ENCODE measurements at places on chromosomes 3 and 15. TPM values are rescaled to one million over a fixed set of nuclear protein-coding genes. Genes with fewer than 3 reads are reported as not detected.
A peak's percentile ranks its signal among the peaks of the same experiment; 100 is the strongest.

GRCh38 chr3:71563827-71564226 lies 19.7 kb downstream of the FOXP1 start:
- H3K27me3 ChIP-seq: no peaks in the 10 kb centered on the region
- no peak overlapping the region for H3K4me3 ChIP-seq
- H3K27ac ChIP-seq: no peak overlapping the region
- no peaks in the 10 kb centered on the region for H3K36me3 ChIP-seq
- no peak for DNase-seq

GRCh38 chr3:57756528-57757401 lies 656 bp downstream of the SLMAP start:
- H3K4me3 ChIP-seq: peak overlapping the region; percentile 98
- DNase-seq: peak; percentile 24
- peak overlapping the region; percentile 97 for H3K27ac ChIP-seq
- H3K27me3 ChIP-seq: peaks cover 6% of the 10 kb centered on the region
- peaks cover 39% of the 10 kb centered on the region for H3K4me1 ChIP-seq

Gene GHSR
- total RNA-seq: not detected

Gene RBP2
- total RNA-seq: not detected

Gene FANCD2
- total RNA-seq: 64.2 TPM

GRCh38 chr3:172627057-172627809 lies 83.6 kb downstream of the NCEH1 start:
- peaks cover 2% of the 10 kb centered on the region for H3K27me3 ChIP-seq
- no peaks in the 10 kb centered on the region for H3K36me3 ChIP-seq
- peaks cover 20% of the 10 kb centered on the region for H3K4me1 ChIP-seq
- H3K4me3 ChIP-seq: no peak overlapping the region

DNA sequence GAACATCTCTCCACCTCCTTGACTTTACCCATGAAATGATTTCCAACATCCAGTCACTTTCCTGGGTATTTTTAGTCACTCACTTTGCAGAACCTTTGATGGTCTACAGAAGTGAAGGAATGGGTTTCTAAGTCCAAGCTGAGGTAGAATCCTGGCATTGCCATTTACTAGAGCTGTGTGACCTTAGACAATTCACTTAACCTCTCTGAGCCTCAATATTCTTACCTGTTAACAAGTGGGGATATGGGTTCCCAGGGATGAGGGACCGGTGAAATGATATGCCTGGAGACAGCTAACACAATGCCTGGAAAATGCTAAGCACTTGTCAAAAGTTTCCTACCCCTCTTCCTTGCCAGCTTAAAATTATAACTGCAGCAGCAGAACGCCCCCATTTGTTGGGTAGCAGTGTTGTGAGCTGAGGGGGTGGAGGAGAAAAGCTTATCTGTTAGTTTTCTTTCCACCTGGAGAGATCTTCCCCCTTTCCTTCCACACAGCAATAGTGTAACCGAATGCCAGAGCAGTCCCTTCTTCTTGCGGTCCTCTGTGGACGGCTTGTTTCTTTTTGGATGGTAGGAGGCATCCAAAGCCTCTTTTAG lies 319.2 kb upstream of the LRRFIP2 start:
- no peak overlapping the region for H3K27ac ChIP-seq
- peaks cover 4% of the 10 kb centered on the region for H3K27me3 ChIP-seq
- peaks cover 8% of the 10 kb centered on the region for H3K4me1 ChIP-seq
- H3K36me3 ChIP-seq: no peaks in the 10 kb centered on the region
- H3K4me3 ChIP-seq: no peak overlapping the region
- DNase-seq: no peak

Gene ABHD14A
- total RNA-seq: 12.8 TPM

Gene HSPBAP1
- 8.1 TPM for total RNA-seq

DNA sequence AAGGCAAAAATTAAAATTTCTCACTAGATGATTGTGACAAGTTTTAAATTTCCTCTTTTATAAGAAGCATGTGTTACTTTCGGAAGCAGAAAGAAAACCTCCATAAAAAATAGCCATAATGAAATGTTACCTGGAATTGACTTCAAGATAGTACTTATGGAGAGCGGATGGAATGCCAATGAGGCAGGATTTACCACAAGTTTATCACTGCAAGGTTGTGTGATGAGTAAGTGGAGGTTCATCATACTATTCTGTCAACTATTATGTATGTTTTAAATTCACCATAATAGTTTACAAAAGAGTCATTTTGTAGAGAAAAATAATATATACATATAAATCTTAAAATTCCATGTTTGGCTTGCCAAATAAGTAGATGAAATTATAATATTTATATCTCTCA lies 230.3 kb downstream of the SCAPER start:
- no peak overlapping the region for H3K4me3 ChIP-seq
- no peak overlapping the region for H3K27ac ChIP-seq
- no peaks in the 10 kb centered on the region for H3K4me1 ChIP-seq
- no peak for DNase-seq
- H3K36me3 ChIP-seq: peaks cover 2% of the 10 kb centered on the region

DNA sequence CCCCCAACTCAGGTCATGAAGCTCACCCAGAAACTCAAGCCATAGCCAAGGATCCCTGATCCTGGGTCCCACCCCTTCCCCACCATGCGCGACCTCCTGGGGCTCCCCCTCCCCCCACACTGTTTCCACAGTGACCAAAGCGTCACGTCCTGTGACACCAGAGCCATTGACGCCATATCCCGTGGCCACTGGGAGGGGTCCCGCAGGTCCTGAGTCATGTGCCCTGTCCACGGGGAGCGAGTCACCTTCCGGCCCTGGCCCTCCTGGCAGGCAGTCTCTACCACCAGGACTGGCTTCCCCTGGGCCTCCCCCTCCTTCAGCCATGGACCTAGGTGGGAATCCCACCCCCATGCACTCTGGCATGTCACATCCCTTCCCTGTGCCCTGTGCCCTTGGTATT lies 15.6 kb downstream of the SEMA3F start:
- no peak for DNase-seq
- no peaks in the 10 kb centered on the region for H3K4me1 ChIP-seq
- no peak overlapping the region for H3K4me3 ChIP-seq
- H3K27me3 ChIP-seq: peaks cover 4% of the 10 kb centered on the region
- no peaks in the 10 kb centered on the region for H3K36me3 ChIP-seq

Gene SERPINI1
- total RNA-seq: 0.71 TPM

Gene SHC4
- 26.4 TPM for total RNA-seq

Gene UACA
- total RNA-seq: 1.2 TPM

- DNase-seq: no peak
- H3K27me3 ChIP-seq: peaks cover 2% of the 10 kb centered on the region
- H3K27ac ChIP-seq: no peak overlapping the region
- H3K4me3 ChIP-seq: no peak overlapping the region
- H3K4me1 ChIP-seq: no peaks in the 10 kb centered on the region
These were observed 154.9 kb upstream of the ANKRD28 start for GRCh38 chr3:15952543-15953175.

GRCh38 chr3:152257563-152258035 lies 11.1 kb upstream of the MBNL1 start:
- H3K27me3 ChIP-seq: no peaks in the 10 kb centered on the region
- H3K27ac ChIP-seq: peak overlapping the region; percentile 94
- DNase-seq: no peak
- H3K4me3 ChIP-seq: peak overlapping the region; percentile 70
- H3K36me3 ChIP-seq: peaks cover 42% of the 10 kb centered on the region

DNA sequence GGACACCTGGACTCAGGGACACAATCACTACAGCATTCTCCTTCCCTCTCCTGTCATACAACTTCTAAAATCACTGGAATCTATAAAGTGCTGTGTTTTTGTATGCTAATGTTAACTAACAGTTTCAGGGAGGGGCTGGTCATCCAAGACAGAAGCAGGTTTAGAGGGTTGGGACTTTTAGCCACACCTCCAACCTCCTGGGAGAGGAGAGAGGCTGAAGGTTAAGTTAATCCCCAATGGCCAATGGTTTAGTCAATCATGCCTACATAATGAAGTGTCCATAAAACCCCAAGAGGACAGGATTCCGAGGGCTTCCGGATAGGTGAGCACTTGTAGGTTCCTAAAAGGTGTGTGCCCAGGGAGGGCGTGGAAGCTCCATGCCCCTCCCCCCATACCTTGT lies 219.3 kb upstream of the CTNNB1 start:
- DNase-seq: no peak
- peak overlapping the region; percentile 57 for H3K27ac ChIP-seq
- H3K36me3 ChIP-seq: no peaks in the 10 kb centered on the region
- H3K4me1 ChIP-seq: peaks cover 25% of the 10 kb centered on the region
- peaks cover 29% of the 10 kb centered on the region for H3K27me3 ChIP-seq

Gene ZDHHC23
- total RNA-seq: 1.8 TPM

Gene TMCO5A
- not detected for total RNA-seq

Gene KCNMB2
- not detected for total RNA-seq

DNA sequence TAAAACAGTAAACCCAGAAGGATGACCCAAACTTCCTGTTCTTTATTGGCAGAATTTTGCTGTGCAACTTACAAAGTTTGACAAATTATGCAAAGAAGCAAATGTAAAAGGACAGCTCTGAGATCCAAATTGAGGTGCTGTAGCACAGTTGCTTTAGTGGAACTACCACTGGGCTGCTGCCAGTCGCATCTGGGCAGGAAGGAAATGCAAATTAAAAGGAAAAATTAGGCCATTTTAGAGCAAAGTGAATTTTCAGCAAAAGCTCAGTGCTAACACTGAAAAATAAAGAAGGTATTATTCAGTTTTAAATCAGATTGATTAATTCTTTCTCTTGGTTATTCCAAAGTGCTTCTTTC lies 104.5 kb downstream of the ZMAT3 start:
- H3K4me3 ChIP-seq: no peak overlapping the region
- no peak overlapping the region for H3K27ac ChIP-seq
- no peak for DNase-seq
- H3K4me1 ChIP-seq: peaks cover 7% of the 10 kb centered on the region
- peaks cover 2% of the 10 kb centered on the region for H3K27me3 ChIP-seq

DNA sequence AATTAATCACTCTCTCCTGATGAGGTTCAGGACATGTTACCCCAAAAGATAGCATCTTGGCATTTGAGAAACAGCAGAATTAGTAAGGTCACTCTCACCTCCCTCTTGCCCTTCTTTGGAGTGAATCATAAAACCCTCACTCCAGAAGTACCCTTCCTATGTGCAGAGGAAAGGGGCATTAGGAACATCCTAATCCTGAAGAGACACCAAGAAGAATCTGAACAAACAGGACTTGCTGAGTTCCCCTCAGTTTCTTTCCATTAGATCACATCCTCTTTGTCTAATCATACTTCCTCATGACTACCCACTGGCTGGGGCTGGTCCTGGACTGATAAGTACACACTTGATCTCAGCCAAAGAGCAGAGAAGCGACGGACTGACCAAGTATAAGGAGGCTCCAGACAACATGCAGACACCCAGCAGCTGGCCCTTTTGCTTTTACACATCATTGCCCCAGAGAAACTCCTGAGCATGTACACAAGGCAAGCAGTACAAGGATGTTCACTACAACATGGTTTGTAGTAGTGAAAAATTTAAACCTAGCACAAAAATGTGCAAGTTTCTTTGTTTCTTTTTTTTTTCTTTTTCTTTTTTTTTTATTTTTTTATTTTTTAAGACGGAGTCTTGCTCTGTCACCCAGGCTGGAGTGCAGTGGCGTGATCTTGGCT lies 15.0 kb upstream of the TM6SF1 start:
- no peak overlapping the region for H3K4me3 ChIP-seq
- H3K27me3 ChIP-seq: peaks cover 18% of the 10 kb centered on the region
- no peaks in the 10 kb centered on the region for H3K36me3 ChIP-seq
- H3K27ac ChIP-seq: peak overlapping the region; percentile 51
- DNase-seq: no peak
- H3K4me1 ChIP-seq: peaks cover 7% of the 10 kb centered on the region

DNA sequence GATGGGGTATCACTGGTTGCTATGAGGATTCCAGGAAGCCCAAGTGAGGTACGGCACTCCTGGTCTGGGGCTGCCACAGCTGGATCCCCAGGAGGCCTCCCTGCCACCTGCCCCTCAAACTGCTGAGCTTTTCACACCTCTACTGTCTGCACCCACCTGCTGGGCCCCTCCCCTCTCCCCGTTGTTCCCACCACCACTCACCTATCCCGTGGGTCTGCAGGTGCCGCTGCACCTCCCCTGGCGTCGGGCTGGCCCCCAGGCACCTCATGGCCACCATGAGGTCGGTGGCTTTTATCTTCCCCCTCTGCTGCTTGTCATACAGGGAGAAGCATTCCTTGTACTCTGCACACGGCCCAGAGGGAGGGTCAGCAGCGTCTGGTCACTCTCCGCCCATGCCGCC lies 5.8 kb downstream of the CALML4 start:
- H3K27me3 ChIP-seq: no peaks in the 10 kb centered on the region
- H3K36me3 ChIP-seq: peaks cover 13% of the 10 kb centered on the region
- no peak overlapping the region for H3K27ac ChIP-seq
- no peak overlapping the region for H3K4me3 ChIP-seq
- DNase-seq: no peak
- H3K4me1 ChIP-seq: peaks cover 12% of the 10 kb centered on the region
